ENCODE measurements at places on chromosomes 11 and 22.

DNA sequence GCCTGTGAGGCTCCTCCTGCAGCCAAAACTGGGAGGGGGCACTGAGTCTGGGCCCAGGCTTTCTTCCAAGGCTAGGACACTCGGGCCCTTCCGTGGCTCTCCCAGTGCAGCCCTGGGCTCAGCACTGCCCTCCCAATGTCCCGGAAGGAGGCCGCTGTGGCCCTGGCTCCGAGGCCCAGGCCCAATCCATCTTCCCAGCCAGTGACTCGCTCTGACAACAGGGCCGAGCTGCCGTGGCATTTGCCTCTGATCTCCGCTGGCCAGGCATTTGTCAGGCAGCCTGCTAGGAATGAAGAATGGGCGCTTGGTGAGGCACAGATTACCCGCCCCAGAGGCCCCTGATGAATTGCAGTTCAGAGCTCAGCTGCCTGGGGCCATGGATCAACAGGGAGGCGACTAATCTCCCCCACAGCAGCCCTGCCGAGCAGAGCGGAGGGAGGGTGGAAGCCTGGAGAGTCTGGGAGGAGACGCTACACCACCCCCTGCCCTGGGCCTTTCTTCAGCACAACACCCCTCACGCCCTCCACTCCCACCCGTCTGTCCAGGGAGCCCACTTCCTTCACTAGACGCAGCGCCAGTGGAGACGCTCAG, 8.3 kb downstream of the FXYD2 start:
- no peak for DNase-seq

- DNase-seq = no peak
These were observed 27.1 kb downstream of the VPS37C start for GRCh38 chr11:61133956-61134662.

DNA sequence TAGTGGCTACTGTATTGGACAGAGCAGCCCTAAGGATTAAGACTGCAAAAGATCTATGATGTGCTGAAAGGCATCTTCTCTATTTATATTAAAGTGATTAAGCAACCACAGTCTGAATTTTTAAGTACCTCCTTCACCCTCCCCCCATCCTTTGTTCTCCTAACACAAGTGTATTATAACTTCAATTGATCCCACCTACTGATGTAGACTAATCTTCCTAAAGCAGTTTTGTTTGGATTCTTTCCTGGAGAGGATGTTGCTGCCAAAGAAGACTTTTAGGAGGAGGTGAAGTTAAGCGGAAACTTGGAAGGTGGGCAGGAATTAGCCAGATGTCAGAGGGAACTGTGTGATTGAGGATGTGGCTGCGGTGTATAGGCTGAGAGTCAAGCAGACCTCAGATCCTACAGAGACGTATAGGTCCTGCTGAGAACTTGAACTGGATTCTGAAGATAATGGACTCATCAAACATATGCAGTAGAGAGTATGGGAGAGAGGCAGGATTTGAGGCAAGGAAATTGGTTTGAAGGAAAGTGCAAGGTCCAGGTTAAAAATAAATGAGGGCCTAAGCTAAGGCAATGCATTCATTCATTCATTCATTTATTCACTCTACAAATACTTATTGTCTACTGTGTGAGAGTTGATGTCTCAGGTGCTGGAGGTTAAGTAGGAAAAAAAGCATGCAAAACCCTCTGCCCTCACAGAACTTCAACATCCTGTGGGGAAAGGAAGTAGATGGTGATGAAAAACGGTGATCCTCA, 5.2 kb upstream of the RASSF10 start:
- no peak for DNase-seq

GRCh38 chr11:47060807-47061206, 115.9 kb downstream of the ARFGAP2 start:
- no peak for DNase-seq

DNA sequence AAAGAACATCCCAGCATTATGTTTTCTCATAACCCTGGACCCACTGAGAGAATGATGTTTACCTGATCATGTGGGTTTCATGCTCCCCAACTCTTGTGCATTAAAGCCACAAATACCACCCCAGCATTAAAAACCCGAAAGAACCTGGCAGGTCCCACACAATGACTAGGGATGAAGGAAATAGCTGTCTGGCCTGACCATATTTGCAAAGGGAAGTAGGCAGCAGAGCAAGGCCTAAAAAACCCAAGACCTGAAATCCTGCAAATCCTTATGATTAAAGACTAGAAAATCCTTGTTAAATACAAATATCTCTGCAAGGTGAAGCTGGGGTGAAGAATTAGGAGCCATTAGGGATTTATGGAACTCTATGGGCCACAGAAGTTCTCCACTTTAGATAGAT, 23.7 kb downstream of the PAK1 start:
- no peak for DNase-seq

DNA sequence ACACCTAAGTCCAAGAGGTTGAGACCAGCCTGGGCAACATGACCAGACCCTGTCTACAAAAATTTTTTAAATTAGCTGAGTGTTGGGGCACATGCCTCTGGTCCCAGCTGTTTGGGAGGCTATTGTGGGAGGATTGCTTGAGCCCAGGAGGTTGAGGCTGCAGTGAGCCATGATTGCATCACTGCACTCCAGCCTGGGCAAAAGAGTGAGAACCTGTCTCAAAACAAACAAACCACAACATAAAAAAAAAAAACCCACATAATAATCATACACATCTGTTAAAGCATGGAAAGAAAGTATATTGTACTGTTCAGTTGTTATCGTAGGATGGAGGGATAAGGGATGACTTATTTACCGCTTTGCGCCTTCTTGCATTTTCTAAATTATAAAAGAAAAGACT, 35.9 kb upstream of the GRK2 start:
- DNase-seq = no peak

DNA sequence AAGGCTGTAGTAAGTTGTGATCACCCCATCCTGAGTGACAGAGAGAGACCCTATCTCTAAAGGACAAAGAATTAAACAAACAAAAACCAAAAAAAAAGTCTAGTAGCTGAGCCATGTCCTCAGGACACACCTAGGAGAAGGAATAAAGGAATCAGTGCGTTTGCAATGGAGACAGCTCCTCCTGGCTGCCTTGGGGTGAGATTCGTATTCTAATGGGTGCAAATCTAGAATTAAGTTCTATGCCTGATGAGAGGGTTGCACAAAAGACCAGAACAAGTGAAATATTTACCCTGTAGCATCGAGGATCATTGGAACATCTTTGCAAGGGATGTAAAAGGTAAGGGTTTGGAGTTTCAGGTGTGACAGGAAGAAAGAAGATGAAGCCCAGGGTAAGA, 70.3 kb upstream of the BMAL1 start:
- DNase-seq = no peak

- DNase-seq = no peak
These were observed at the start of gene AASDHPPT for GRCh38 chr11:106077609-106078455. Gene AASDHPPT (plus strand): TSS chr11:106077662. CDS start chr11:106077711, 49 bp downstream.

GRCh38 chr11:106854429-106854828, 163.8 kb downstream of the GUCY1A2 start:
- DNase-seq = no peak

DNA sequence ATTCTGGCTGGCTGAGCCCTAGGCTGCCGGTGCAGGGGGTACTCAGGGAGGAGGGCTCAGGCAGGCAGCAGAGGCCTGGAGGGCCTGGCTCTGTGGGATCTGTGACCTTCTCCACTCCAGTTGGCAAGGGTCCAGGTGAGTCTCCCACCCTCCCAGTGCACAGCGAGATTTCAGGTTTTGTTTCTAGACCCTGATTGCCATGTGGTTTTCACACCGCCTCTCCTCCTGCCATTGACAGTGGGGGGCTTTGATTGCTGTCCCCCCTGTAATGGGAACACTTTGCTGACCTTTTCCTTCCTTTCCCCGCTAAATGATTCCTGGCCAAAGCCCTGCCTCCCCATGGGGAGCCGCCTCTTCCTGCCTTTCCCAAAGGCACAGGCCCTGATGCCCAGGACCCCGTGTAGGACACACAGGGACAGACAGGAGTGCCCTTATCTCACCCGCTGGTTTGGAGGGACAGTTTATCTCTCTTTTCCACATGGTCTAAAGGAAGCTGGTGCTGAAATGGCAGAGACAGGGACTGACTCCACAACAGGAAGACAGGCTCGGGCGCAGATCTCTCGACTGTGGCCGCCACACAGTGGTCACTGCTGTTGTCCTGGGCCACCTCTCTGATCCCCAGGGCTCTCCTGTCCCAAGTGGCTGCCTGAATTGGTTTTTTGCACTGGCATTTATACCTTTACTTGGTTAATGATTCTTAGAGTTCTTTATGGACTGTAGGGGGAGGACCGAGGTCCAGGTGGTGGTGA, 43.4 kb downstream of the BCR start:
- no peak for DNase-seq

GRCh38 chr11:44574610-44575287, 9.3 kb downstream of the CD82 start:
- no peak for DNase-seq

GRCh38 chr11:41917900-41918299, 458.4 kb upstream of the LRRC4C start:
- DNase-seq = no peak

DNA sequence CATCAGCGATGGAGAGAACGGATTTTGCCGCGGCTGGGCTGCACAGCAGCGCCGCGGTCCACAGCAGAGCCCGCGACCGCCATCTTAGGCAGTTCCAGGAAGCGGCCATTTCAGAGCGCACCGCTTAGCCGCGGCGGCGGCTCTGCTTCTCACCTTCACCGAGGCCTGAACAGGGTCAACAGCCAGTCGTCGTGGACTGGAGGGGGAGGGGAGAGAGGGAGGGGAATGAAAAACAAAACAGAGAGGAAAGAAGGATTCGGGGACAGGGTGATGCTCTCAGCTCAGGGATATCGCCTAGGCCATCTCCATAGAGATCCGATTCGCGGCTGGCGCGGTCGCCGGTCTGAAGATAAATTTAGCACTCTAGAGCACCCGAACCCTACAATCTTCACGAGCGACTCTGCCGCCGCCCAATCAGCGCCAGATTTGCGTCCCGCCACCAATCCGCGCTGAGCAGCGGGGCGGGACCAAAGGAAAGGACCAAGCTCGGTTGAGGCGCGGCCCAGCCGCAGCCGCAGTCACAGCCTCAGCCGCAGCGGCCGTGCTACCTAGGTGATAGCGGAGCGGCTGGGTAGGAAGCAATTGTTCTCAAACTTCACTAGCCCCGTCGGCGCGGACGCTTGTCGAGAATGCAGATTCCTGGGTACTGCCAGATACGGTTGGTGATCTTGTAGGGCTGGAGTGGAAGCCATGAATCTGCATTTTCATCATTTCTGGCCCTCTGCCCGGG, at the start of gene ZBED5:
TSS of gene ZBED5 (minus strand) at position 345 of the 730 bp plus-strand sequence. CDS start 3,108 bp downstream, outside the sequence.
- DNase-seq = peak; percentile 94

GRCh38 chr11:13668102-13668956, at the start of gene FAR1:
Gene FAR1 (plus strand): TSS chr11:13668668. CDS start chr11:13694766, 26,098 bp downstream.
- peak; percentile 93 for DNase-seq

DNA sequence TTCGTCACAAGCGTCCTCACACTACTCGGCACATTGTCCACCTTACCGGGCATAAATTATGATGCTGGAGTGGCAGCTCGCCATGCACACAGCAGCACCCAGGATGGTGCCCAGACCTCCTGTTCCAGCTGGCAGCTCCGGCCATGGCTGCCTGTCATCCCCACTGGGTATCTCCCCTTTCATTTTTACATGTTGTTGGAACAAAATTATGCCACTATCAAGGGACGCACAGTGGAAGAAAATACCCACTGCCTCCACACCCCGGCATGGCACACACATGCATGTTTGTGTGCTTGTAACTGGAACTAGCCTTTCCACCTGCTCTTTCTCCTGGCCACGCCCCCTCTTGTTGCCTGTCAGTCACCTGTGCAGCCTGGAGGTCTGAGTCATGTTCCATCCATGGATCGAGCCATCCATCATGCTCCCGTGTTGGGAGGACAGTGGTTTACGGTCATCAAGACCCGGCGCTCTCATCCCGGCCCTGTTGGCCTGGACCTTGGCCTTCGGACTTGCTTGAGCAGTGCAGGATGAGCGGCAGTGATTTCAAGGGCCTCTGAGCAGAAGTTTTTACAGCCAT, 1069.6 kb downstream of the BRD1 start:
- no peak for DNase-seq

- no peak for DNase-seq
These were observed 305.3 kb downstream of the KIRREL3 start for GRCh38 chr11:126695293-126695692.

DNA sequence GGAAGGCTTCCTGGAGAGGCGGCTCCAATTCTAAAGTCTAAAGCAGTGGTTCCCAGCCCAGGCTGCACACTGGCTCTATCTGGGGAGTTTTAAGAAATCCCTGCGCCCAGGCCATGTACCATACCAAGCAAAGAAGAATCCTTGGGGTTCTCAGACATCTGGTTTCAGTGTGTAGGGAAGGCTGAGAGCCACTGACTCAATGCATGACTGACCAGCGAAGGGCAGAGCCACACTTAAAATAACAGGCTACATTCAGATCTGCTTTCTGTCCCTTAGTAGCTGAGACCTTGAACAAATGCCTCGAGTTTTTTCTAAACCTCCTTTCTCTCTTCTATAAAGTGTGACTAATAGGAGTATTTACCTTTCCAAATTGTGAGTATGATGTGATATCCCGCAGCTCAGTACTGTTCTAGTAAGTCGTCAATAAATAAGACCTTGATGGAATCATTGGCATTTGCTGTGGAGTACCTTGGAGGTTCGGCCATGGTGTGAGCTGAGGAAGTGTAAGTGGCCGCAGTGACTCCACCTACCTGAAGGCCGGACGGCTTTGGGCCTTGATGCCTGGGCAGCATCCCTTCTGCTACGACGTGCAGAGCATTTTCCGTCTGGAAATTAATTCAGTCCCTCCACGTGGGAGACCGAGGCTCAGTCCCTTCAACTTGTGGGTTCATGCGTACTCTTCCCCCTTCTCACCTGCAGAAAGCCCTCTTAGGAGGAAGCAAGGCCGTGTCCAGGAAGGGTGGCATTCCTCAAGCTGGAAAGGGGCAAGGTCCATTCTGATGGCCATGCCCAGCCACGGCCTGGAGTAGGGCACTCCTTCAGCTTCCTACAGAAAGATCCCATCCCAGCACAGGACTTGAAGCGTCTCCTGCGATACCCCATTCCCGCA, 25.1 kb downstream of the GLB1L2 start:
- DNase-seq = no peak

- DNase-seq = no peak
These were observed 162.0 kb upstream of the SORL1-AS1 start for GRCh38 chr11:121614636-121615240.

GRCh38 chr11:128917144-128917724, 25.4 kb downstream of the TP53AIP1 start:
- no peak for DNase-seq

- DNase-seq = no peak
These were observed 100.7 kb upstream of the SEZ6L start for GRCh38 chr22:26068571-26068970.

DNA sequence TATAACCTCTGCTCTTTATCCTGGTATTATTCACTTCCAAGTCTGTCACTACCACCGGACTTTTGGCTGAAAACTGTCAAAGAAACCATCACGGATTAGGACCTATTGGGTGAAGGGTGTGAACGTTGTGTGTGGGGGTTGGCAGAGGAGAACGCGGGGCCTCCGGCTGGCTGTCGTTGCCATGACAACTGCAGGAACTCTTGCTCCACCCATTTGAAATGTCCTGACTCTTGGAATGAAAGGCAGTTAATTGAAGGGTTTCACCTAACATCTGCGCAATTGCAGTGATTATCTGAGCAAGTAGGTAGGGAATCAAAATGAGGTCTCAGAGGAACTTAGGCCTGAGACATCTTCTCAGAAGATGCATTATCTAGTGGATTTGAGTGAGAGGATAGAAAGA, 60.9 kb upstream of the CLMP start:
- DNase-seq = no peak

GRCh38 chr11:14506532-14506931, 6.9 kb upstream of the COPB1 start:
- no peak for DNase-seq
